ENCODE measurements at places on chromosomes 1 and 21.

DNA sequence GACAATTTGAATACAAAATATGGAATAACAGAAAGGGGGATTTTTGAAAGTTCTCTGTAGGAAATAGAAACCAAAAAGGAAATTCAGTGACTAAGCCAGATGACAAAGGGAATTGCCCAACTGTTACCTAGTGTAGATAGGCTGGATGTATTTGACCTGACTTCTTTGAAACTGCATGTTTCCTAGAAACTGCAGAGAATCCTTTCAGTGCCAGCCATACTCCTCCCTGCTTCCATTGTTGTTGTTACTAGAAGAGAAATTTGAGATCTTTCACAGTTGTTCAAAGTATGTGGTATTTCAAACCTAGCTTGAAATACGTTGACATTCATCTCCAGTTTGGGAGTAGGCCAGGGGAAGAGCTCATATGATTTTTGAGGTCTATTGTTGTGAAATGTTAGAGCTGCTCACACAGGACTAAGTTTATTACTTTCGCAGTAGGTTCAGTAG, 1.8 kb upstream of the GBP5 start:
- no peak for DNase-seq

GRCh38 chr1:61740751-61741700, 1.3 kb upstream of the PATJ start:
- no peak for DNase-seq

- no peak for DNase-seq
Observed at GRCh38 chr21:31347435-31348032, 3.5 kb upstream of the TIAM1 start.

GRCh38 chr21:27240839-27241238, 274.0 kb upstream of the ADAMTS5 start:
- DNase-seq, result no peak

- no peak for DNase-seq
Observed at GRCh38 chr1:38953433-38953860, 11.8 kb upstream of the RHBDL2 start.

DNA sequence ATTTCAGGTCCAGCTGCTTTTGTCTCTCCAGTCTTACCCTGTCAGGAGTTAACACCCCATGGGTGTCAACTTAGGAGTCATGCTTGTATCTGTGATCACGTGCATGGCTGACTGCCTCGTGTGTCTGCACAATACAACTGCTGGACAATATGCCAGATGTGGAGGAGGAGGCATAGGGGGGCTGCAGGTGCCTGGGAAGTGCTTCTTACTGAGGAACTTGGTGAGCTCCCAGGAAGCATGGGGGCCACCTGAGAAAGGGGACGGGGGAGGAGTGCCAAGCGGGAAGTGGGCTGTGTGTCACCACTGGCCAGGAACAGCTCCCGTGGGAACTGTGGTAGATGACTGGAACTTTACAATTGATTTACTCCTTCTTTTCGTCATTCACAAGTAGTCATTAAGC, 9.5 kb downstream of the RHEX start:
- no peak for DNase-seq

- no peak for DNase-seq
Observed at GRCh38 chr21:40615505-40616376, 231.2 kb downstream of the DSCAM start.

DNA sequence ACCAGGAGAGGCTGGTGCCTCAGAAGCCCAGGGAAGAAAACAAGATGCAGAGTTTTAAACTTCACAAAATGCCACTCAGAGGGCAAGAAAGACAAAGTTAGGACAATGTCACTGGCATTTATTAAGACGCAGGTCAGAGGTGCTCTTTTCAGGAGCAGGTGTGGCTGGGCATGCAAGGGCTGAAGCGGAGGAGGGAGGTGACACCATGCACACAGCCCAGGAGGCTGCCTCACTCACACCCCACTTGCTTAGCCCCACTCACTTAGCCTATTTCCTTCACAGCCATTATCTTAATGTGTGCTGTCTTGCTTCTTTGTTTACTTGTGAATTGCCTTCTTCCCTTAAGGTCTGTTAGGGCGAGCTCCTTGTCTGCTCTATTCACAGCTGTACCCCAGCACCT, 17.2 kb downstream of the HIVEP3 start:
- DNase-seq, result no peak

- no peak for DNase-seq
Observed at GRCh38 chr1:160963521-160963920, 8.9 kb upstream of the ITLN2 start.

DNA sequence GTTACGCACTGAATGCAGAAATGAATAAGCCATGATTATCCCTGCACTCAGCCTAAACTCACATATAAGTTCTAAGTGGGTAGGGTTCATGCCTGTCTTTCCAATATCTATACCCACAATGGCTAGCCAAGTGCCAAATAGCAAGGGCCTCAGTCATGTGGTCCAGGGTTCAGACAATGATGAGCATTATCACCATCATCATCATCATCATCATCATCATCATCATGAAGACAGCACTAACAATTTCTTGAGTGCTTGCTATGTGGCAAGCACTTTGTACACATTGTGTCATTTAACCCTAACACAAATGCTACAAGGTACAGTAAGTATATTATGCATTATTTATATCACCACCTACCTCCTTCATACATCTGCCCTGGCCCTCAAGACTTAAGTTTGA, 500.0 kb downstream of the AGBL4 start:
- DNase-seq, result no peak

- DNase-seq, result no peak
Observed at GRCh38 chr1:1244192-1244811, 2.2 kb downstream of the C1QTNF12 start.

DNA sequence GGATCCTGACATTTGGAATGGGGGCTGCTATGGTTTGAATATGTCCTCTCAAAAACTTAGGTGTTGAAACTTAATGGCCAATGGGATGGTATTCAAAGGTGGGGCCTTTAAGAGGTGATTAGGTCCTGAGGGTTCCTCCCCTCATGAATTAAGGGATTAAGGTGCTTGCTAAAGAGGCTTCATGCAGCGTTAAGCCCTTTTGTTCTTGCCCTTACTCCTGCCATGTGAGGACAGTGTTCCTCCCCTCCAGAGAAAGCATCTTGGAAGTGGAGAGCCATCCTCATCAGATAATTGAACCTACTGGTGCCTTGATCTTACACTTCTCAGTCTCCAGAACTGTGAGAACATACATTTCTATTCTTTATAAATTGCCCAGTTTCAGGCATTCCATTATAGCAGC, 146.6 kb downstream of the KCNJ6 start:
- DNase-seq, result no peak

DNA sequence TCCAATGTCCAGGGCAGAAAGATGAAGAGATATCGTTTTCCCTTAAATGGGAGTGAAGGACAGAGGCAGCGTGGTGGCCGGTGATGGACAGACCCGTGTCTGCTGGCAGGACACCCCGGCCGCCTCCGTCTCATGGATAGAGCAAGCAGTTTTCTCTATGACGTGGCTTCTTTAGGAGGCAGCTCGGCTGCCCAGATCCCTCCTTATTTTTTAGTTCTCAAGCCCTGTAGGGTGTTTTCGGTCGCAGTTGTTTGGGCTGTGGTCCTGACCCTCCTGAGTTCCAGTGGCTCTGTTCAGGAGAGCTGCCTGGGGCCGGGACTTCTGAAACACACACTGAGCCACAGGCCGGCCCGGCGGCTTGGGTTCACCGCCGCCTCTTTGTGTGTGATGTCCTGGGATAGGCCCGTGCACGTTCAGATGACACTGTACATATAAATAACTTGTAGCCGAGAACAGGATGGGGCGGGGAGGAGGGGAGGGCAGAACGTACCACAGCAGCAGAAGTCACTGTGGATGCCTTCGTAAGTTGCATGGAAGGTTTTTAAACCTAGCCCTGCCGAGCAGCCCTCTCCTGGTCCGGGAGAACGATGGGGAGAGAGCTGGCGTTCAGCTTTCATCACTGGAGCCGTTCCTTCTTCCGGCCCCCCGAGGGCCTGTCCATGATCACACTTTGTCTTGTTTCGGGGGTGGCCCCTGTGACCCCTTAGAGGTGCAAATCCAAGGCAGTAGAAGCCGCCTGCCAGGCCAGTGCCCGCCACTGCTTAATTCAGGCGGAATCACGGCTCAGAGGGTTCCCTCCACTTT, 65.2 kb downstream of the SIK1 start:
- DNase-seq, result no peak

DNA sequence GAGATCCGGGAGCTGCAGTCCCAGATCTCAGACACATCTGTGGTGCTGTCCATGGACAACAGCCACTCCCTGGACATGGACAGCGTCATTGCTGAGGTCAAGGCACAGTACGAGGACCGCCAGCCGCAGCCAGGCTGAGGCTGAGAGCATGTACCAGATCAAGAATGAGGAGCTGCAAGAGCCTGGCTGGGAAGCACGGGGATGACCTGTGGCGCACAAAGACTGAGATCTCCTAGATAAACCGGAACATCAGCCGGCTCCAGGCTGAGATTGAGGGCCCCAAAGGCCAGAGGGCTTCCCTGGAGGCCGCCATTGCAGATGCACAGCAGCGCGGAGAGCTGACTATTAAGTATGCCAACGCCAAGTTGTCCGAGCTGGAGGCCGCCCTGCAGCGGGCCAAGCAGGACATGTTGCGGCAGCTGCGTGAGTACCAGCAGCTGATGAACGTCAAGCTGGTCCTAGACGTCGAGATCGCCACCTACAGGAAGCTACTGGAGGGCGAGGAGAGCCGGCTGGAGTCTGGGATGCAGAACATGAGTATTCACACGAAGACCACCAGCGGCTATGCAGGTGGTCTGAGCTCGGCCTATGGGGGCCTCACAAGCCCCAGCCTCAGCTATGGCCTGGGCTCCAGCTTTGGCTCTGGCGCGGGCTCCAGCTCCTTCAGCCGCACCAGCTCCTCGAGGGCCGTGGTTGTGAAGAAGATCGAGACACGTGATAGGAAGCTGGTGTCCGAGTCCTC, 25.5 kb downstream of the ETV3L start:
- DNase-seq, result no peak

GRCh38 chr1:15439325-15439724, 1.1 kb downstream of the CTRC start:
- no peak for DNase-seq

DNA sequence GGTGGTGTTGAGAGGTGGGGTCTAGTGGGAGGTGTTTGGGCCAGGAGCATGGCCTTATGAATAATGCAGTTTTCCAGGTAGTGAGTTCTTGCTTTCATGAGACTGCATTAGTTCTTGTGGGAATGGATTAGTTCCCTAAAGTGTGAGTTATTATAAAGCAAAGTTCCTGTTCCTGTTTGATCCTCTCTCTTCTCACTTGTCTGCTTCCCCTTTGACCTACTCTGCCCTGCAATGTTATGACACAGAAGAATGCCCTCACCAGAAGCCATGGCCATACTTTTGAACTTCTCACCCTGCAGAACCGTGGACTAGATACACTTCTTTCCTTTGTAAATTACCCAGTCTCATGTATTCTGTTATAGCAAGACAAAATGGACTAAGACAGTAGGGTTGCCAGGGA, 53.6 kb downstream of the MAP3K7CL start:
- DNase-seq, result no peak

DNA sequence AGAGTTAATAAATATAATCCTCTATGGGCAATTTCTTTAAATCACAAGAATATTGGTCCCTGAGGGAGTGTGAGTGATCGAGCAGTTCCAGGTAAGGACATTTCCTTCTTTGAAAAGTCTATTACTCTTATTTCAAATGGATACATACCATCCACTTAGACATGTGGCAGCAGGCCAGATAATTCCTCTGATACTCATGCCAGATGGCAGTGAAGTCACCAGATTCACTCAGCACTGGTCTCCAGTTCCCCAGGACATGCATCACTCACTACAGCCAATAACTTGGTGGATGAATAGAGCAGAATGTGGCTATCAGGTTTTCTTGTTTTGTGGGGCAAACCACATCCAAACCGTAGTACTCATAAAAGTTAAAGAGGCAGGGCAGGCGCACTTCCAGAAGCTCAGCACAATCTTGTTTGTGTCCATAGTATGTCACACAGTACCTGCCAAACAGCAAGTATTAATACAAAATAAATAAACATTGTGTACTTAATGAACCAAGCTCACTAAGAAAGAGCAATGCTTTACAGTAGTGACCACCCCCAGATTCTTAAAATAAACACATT, 74.2 kb upstream of the CD53 start:
- DNase-seq, result no peak

DNA sequence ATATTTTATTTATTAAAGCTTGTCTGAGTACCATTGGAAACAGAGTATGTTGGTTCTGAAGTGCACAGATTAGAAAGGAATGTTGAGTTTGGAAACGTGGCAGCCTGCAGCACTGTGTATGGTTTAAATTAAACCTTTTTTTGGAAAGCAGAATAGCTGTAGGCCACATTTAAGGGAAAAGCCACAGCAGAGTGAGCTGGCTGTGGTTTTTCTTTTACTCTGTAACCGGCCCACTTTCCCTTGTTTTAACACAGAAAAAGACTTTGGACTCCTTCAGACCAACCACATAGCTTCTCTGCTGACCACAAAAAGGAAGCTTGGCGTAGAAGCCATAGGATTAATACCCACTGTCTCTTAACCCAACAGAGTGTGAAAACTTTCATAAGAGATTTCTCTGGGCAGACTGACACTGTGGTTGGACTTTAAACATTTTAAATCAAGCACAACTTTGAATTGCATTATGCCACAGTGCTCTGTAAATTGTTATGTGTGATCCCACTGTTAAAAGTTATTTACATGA, 75.2 kb downstream of the NFIA start:
- DNase-seq, result no peak

DNA sequence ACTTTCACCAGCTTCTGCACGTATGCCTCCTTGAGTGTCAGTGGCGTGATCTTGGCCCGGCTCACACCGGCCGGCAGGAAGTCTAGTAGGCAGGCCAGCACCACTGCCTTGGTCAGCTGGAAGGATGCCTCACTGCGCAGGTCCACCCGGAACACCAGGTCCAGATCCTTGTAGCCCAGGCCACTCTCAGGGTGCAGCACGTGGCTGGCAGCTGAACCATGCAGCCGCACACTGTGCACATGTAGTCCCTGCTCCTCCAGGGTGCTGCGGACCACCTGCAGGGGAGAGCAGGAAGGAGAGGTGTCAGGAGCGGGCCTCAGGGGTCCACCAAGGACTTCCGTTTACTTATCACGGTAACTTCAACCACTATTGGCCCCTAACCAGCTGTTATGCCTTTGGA, 6.0 kb downstream of the TENT5B start:
- no peak for DNase-seq

- DNase-seq, result no peak
Observed at GRCh38 chr21:42981214-42981523, 6.8 kb downstream of the PKNOX1 start.

DNA sequence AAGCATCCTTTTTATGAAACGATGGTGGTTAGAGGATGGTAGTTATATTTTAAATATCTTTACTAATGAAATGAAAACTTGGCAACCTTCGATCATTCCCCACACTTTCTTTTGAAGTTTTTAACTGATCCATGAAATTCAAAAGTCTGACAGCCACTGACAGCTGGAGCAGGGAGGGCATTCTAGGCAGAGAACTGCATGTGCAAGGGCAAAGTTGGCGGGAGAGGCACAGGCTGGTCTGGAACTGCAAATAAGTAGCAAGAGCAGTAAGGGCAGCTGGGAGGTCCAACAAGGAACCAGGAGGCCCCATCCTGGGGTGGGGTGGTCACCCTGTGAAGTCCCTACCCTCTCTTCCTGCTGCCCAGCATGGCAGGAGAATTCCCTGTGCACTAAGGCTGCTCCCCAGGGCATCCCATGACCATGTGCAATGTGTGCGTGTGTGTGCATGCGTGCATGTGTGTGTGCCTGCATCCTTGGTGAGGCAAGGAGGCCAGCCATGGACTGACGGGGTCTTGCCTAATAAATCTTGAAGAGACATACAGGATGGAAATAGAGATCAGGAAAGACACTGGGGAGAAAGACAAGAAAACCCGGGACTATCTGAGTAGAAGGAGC, 33.1 kb upstream of the FOXO6 start:
- no peak for DNase-seq

- DNase-seq, result no peak
Observed at GRCh38 chr1:219917851-219918466, 10.4 kb downstream of the SLC30A10 start.

- no peak for DNase-seq
Observed at GRCh38 chr21:43207043-43207315, 38.2 kb downstream of the CRYAA start.
